ENCODE measurements at places on chromosomes 5 and 9.

GRCh38 chr9:119251936-119252335, 117.3 kb downstream of the BRINP1 start:
- DNase-seq, result no peak

DNA sequence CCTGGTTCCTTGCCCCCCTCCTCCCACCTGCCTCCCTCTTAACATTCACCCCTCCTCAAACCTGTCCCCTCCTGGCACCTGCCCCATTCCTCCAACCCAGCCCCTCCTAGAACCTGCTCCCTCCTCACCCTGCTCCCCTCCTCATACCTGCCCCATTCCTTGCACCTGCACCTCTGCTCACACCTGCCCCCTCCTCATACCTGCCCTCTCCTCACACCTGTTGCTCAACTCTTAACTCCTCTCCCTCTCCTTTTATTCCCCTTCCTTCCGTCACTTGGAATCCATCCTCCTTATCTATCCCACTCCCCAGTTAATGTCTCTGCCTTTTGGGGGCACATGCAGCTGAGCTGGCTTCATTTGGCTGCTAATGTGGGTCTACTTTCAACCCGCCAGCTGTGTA, 712.1 kb downstream of the MTRR start:
- DNase-seq, result no peak

- DNase-seq, result no peak
Observed at GRCh38 chr9:18052060-18052459, 421.9 kb upstream of the ADAMTSL1 start.

DNA sequence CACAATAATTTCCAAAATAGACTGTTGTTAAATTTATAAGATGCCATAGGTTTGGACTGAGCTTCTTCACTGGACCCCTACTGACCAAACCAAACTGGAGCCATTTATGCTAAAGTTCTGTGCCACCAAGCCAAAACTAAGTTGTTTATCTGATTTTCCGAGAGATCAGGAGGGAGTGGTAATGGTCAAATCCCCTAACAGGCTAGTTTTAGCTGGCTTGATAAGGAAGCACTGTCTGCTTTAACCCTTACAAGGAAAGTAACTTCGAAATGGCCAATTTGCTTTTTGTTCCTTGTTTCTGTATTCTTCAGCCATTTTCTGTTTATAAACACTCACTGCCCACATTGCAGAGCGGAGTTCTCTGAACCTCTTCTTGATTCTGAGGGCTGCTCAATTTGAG, 246.8 kb upstream of the TUT7 start:
- DNase-seq, result no peak

DNA sequence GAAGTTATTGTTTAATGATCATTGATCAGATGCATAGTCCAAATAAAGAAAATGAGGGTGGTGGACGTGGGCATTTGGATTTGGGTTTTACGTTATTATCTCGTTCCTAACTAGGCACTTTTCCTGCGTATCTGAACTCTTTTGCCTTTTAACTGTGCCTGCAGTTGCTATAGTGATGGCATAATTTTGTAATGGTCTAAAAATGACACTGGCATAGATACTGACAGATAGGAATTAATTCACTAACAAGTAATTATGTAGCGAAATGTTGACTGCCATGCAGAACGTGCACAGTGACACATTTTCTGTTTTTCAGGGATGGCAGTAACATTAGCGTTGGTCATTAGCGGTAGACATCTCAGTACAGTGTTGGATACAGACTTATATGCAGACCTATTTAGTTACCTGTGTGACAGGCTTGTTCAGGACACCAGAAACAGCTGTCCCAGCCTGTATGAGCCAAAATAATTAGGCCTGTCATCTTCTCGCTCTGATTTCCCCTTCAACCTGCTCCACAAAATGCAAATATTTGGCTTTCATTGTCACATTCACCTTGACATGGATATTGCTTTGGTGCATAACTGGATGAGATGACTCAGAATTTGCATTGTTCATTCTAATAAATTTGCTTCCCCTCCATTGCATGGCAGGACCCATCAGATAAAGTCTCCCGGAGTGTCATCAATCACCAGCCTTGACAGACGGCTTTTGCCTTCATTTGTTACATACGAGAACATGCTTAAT, 413.3 kb upstream of the IRX1 start:
- no peak for DNase-seq

DNA sequence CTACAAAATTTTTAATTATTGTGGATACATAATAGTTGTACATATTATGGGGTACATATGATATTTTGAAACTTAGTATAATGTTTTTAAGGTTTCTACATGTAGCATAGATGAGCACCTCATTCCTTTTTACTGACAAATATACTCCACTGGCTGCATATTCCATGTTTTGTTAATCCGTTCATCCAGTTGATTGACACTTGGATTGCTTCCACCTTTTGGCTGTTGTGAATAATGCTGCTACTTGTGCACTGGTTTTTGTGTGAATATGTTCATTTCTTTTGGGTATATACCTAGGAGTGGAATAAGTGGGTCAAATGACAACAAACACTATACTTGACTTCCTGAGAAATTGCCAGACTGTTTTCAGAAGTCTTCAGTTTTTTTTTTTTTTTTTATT, 2.8 kb upstream of the ENTREP1 start:
- DNase-seq, result no peak

DNA sequence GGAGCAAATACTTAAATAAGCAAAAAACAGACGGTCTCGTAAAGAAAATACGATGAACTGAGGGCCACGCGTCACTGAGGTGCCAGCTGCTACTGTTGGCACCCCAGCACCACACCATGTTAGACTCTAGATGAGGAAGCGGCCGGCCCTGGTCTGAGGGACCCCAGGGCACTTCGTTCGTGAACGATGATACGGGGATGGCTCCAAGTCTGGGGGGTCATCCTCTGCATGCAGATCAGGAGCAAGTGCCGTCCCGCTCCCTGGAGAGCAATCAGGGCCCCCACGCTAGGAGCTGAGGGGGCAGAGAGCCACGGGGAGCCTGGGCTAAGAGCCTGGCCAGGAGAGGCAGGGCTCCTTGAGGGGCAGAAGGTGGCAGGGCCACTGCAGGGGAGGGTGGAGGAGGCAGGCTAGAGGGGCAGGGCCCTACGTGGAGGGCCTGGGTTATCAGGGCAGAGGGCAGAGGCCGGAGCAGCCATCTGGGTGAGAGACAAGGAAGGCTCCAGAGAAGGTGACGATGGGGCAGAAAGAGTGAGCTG, 24.1 kb downstream of the SARDH start:
- no peak for DNase-seq

DNA sequence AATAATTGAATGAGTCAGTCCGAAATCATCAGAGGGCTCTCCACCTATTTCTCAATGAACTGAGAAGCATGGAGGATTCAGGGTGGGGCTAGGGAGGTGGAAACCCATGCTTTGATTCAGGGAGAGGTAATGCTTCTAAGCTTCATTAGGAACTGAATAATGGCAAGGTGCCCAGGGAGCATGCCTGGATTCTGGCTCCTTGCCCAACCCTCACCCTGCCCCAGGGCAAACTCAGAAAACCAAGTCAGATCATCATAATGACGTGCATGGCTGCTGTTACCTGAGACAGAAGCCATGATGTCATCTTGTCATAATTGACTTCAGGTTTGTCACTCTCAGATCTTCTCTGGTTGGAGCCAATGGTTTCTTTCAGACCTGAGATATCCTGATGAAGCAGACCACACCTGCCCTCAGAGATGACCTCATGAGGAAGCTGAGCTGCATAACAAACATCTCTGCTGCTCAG, 199.6 kb downstream of the SYK start:
- DNase-seq, result no peak

DNA sequence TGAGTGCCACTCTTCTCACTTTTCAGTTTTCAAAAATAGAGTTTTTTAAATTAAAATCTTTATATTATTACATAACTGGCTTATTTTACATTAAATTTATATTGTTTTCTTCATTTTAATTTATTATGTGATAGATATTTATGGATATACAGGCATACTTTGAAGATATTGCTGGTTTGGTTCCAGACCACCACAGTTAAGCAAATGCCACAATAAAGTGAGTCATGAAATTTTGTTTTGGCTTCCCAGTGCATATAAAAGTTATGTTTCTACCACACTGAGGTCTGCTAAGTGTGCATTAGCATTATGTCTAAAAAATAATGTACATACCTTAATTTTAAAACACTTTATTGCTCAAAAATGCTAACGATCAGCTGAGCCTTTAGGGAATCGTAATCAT, 47.4 kb downstream of the NDUFS4 start:
- DNase-seq, result no peak

GRCh38 chr9:22035591-22036011, 26.5 kb upstream of the CDKN2B start:
- DNase-seq, result no peak

DNA sequence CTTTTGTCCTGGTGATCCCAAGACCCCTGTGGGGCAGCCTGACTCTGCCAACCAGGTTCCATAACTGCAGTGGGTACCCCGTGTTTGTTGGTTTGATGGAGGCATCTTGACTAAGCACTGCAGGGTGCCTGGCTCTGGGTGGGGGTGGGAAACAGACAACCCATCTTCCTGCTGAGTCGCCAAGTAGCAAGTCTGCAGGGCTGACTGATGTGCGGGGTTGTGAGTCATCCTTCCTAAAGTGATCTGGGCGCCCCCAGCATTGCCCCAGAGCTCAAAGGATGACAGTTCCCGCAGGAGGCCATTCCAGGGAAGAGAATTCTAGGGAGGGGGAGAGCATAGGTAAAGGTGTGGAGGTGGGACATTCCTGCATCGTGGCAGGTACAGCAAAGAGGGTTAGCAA, 23.5 kb downstream of the DAB2IP start:
- no peak for DNase-seq

GRCh38 chr9:88685966-88686365, 151.0 kb downstream of the NXNL2 start:
- no peak for DNase-seq

DNA sequence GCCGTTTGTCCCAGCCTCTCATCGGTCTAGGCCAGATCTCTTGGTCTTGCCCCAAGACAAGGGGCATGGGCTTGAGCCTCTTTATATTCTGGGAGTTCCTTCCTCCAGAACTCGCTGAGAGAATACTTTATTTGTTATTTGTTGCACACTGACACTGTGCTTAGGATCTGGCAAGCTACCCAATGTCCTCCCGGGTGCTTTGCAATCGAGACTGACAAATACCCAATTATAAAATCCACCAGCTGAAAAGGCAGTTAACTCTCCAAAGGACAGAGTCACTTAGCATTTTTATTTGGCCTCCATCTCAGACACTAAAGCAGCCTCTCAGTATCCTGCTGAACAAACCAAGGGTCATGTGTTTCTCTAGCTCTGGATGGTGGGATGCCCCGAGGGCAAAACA, 500.2 kb upstream of the DAP start:
- no peak for DNase-seq

All from HuH-7 (cell line).